ENCODE measurements at places on chromosomes 1 and 21.

DNA sequence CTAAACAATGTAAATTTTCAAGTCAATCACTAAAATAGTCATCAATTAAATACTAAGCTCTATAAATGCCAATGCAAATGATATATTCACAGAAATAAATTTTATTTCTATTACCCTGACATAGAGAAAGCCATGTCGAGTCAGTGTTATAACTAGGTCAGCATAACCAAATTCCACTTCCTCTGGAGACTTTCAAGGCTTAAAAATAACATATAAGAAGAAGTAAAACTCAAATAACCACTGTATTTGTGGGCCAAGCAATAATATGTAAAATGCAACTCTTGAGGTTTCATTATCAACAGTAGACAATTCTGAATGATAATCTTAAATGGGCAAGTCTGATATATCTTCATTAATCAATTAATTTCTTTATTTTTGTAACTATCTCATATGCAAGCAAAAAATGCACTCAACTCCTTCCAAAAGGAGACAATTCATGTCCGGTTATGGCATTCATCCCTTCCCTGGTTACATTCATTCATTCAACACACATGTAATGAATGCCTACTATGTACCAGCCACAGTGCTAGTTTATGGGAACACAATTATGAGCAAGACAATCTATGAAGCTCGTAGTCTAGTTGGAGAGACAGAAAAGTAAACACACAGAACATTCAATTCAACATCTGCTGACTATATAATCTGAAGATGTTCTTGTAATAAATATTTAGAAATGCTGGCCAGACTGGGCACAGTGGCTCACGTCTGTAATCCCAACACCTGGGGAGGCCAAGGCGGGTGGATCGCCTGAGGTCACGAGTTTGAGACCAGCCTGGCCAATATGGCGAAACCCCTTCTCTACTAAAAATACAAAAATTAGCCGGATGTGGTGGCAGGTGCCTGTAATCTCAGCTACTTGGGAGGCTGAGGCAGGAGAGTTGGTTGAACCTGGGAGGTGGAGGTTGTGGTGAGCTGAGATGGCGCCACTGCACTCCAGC lies 37.1 kb upstream of the CAP1 start:
- no peak for DNase-seq

- DNase-seq: no peak
Observed at GRCh38 chr1:234515411-234515810, 36.4 kb upstream of the TARBP1 start.

DNA sequence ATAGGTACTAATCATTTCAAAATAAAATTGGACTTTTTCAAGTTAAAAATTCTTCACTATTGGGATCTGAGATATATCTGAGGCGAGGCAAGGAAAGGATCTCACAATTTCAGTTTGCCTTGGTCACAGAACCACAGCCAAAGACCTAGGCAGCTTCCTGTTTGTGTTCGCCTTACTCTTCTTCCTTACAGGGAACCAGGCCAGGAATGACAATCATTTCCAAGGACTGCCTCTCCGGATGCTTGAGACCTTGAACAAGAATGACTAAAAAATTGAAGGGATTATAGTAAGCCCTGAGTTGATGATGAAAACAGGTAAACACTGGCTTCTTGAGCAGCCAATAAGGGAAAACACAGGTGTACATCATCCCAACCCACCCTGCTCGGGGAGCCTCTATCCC lies 35.2 kb upstream of the SERBP1 start:
- no peak for DNase-seq

DNA sequence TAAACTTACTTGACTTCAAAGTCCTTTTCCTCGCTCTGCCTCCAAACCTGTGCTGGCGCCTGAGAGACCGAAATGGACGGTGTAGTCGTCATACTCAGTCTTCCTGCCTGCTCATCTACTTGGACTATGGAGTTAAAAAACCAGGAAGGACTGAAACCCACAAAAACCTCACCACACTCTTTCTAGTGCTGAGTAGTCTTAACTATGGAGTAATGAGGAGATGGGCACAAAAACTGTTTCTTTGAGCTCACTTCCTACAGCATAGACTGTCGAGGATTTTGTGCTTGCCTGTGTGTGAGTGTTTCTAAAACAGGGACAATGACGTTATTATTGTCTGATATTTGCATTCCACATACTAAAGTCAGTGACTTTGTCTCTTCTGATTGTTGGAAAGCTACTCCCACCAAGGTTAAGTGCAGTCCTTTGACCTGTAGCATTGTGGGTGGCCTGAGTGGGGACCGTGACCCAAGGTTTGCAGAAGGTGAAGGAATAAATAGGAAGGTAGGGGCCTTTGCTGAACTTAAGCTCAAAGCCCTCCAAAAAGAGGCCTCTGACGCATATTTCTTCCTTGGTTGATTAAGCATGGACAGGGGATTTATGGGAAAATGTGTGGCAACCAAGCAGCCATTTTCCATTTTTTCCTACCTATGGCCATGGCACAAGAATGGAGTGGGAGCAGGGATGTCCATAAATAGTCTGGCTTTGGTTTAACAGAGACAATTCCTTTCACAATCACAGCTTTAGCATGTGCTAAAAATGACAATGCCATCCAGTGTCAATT lies 109.6 kb downstream of the ZBTB18 start:
- no peak for DNase-seq

DNA sequence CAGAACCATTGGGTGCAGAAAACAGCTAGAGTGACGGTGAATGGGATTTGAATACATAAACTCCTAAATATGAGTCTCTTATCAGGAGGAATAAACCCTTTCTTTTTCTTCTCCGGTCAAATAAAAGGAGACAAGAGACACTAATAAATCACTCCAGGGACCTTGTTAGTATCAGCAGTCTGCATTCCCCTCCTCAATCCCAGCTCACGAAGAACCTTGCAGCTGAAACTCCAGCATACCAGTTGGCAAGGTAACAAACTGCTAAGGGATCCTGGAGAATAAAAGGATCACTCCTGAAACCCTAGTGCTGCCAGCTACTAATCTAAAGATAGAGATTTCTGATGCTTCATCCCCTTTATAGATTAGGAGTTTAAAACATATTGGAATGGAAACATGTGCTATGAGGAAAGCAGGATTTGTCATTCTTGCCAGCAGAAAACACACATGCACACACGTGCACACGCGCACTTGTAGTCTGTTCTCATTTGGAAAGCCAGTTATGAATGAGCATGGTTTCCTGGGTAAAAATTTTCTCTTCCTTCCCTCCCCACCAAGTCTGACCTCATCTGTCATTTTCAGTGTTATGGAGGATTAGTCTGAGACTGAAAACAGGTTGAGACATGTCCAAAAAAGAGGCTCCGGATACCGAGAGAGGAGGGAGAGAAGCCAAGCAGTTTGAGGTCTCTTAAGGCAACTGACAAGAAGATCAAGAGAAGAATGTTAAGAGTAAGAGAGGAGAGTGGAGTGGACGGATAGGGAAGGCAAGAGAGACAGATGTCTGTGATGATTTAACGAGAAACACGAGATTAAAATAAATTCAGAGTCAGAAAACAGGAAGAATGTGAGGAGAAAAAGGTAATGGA lies 10.9 kb downstream of the IER5 start:
- no peak for DNase-seq

- DNase-seq: no peak
Observed at GRCh38 chr1:46131712-46132528, 509 bp downstream of the PIK3R3 start.

DNA sequence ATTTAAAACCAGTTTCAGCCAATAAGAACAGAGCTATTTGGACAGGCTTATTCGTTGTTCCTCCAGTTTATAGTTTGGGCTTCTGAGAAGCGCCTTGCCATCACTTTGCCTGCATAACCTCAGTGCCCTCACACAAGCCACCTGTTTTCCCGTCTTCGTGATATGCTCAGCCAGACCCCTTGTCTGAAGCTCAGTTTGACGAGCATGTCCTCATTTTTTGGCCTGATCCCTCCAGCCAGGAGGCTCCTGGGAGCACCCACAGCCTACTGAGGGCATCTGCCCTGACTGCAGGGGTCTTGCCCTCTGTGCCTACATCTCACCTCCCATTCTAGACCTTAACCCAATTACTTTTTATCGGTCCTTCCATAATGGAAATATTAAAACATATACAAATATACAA lies 95.3 kb downstream of the ADARB1 start:
- DNase-seq: no peak

- no peak for DNase-seq
Observed at GRCh38 chr21:45217010-45217409, 70.7 kb downstream of the POFUT2 start.

GRCh38 chr1:244674446-244674845 lies 21.5 kb downstream of the DESI2 start:
- DNase-seq: no peak

DNA sequence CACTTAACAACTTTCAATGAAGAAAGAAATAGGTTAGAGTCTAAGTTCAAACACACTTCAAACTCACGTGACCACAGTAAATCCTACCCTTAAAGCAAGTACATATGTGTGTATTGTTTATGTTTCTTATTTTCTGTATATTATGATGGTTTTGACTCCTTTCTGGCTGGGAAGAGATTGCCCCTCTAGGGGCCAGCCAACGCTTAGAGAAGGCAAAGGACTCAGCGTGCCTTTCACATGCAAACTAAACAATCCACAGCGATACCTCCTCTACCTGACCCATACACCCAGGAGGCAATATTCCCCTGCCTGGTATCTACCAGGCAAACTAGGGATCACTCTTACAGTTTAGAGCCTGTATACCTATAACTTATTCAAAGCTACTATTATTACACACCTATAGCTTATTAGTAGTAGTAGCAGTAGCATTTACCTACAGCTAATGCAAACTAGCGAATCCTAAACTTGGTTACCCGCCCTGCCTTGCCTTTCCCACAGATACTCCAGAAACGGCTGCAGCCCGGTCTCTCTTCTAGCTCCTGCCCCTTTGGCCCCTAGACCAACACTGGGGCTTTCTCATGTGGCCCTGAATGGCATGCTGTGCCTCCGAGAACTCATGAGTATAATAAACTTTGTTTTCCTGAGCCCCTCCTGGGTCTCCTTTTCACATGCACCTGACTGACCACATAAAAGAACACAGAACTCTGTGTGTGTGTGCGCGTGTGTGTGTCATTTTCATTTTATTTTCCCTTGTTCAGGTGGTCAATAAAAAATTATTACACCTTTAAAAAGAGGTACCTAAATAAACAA lies 14.0 kb downstream of the NRIP1 start:
- no peak for DNase-seq

GRCh38 chr1:225651376-225651871 lies 1.5 kb downstream of the ENAH start:
- DNase-seq: no peak

- peak; percentile 85 for DNase-seq
Observed at GRCh38 chr1:59814180-59814900, 409 bp upstream of the HOOK1 start.

DNA sequence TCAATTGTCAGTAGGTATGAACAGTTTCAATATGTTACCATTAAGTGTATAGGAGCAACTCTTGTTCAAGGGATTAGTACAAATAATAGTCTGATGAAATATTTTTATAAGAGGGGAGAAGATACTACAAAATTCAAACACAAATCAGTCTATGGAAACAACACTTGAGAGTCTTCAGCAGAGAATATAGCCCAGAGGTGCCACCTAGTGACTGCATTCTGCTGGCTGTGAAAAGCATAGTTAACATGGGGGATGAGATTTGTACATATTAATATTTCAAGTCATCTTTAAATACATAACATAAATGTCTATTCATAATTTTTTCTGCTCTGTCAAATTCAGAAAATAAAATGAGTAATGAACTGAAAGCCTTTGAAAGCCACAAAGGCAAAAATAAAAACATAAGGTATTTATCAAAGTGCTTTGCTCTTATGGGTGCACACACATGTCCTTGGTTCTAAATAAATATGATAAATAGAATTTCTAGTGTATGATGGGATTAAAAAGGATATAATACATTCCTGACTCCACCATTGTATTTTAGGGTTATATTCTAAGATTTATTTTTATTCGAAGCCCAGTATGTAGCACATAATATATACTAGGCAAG lies 440.9 kb upstream of the ZRANB2 start:
- peak; percentile 8 for DNase-seq

- no peak for DNase-seq
Observed at GRCh38 chr1:200275415-200275814, 134.4 kb downstream of the ZNF281 start.

- no peak for DNase-seq
Observed at GRCh38 chr1:202046748-202047708, 36.6 kb downstream of the ELF3 start.

- DNase-seq: no peak
Observed at GRCh38 chr1:17550729-17551584, 11.5 kb downstream of the ARHGEF10L start.

DNA sequence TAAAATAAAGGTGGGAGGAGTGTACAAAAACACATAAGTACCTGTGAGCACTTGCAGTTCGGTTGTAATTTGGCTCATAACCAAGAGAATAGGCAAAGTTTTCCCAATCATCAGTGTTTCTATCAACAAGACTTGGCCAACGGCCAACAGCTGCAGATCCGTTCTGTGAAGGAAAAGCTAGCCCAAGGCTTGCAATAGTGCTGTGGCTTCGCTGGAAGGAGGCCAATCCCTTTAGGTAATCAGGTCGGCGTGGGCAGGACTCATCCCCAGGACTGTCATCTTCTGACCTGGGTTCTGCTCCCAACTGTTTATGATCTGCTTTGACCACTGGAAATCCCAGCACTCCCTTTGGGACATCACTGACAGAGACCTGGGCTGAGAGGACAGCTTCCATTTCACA lies 107.8 kb downstream of the LYST start:
- DNase-seq: no peak

DNA sequence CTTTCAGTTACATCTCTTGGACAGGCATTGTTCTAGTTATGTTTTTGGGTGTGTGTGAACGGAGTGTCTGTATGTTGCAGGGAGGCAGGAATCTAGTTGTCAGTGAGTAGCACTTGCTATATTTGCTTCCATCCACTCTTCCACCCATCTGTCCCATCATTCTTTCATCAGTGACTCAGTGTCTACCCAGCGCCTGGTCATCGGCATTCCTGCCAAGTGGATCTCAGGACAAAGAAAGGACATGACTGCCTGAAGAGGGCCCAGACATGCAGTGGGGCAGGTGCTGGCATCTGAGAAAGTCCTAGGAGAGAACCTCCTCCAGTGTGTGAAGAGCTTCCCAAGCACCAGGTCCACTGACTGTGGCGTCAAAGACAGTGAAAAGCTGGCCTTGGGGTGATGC lies 27.3 kb upstream of the MAGOH start:
- DNase-seq: no peak

DNA sequence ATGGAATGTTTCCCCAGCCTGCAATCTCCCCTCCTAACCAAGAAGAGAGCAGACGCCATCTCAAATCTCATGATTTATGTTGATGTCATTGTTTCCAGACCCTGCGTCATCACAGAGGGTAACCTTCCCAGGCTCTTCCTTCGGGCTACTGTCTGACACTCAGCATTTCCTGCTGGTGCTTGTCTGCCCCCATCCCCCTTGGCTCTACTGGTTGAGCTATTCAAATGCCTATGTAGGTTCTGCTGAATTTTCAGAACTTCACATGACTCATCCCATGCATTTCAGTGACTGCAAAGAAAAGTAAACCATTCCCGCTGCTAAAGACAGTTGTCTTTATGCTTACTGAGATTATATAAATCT lies 24.8 kb upstream of the ITPKB start:
- no peak for DNase-seq

DNA sequence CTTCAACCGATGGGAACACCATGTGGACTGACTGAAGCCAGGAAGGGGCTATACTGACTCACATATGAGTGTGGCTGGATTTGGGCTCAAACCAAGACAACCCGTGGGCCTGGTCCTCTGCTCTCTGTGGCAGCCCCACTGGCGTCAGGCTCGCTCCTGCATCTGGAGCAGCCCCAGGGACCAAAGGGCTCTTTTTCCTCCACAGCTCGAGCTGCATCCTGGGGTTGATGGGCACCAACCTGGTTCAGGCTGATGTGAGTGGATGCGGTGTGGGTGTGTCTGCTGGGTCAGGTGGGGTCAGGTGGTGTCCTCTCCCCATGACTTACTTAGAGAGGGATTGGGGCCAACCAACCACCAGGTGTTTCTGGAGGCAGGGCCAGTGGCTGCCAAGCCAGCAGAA lies 303.0 kb upstream of the AJAP1 start:
- DNase-seq: no peak
